Small intestine (tissue), 16 donors: ENCODE measurements at places on chromosomes 11 and 22.

DNA sequence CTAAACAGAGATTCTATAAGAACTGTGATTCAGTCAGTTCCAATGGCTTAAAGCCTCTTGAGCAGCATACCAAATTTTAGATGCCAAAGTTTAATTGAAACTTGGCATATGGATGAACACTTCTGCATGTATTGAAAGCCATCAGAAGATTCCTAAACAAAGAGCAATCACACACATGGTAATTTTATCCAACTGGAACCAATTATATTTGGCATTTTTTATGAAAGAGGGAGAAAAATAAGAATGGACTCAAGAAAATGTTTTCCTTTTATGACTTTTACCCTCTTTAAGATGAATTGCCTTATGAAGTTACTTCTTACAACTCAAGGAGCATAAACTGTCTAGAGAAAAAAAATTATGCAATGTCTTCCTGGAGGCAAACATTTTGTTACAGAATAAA, 7.4 kb downstream of the TRPC6 start:
- no peak overlapping the region for H3K27ac ChIP-seq
- no peaks in the 10 kb centered on the region for H3K36me3 ChIP-seq
- no peak for DNase-seq

- H3K36me3 ChIP-seq, result no peaks in the 10 kb centered on the region
- H3K27me3 ChIP-seq, result no peaks in the 10 kb centered on the region
- no peak overlapping the region for H3K4me3 ChIP-seq
- no peak overlapping the region for H3K27ac ChIP-seq
- DNase-seq, result no peak
Observed at GRCh38 chr11:9219572-9219971, 45.6 kb downstream of the DENND5A start.

GRCh38 chr11:30387891-30388861, 65.3 kb downstream of the ARL14EP start:
- DNase-seq, result no peak
- no peak overlapping the region for H3K27ac ChIP-seq
- no peaks in the 10 kb centered on the region for H3K4me1 ChIP-seq
- H3K27me3 ChIP-seq, result no peaks in the 10 kb centered on the region
- H3K36me3 ChIP-seq, result no peaks in the 10 kb centered on the region
- H3K4me3 ChIP-seq, result no peak overlapping the region

DNA sequence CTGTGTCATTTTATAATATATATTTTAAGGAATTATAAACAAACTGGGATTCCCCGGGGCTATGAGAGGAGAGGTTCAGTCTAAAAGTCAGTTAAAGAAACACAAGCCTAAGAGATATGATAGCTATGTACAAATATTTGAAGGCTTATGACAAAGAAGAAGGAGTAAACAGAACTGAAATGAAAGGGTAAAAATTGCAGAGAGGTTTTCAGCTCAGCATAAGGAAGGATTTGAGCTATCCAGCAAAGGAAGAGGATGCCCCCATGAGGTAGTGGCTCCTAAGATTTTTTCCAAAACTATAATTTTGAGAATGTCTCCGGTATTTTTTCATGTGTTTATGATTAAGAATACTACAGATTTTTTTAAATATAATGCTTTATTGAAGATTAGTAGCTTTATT, 57.9 kb upstream of the ANGPTL5 start:
- H3K27ac ChIP-seq, result no peak overlapping the region
- H3K4me3 ChIP-seq, result no peak overlapping the region
- no peaks in the 10 kb centered on the region for H3K36me3 ChIP-seq
- H3K27me3 ChIP-seq, result no peaks in the 10 kb centered on the region
- DNase-seq, result no peak

DNA sequence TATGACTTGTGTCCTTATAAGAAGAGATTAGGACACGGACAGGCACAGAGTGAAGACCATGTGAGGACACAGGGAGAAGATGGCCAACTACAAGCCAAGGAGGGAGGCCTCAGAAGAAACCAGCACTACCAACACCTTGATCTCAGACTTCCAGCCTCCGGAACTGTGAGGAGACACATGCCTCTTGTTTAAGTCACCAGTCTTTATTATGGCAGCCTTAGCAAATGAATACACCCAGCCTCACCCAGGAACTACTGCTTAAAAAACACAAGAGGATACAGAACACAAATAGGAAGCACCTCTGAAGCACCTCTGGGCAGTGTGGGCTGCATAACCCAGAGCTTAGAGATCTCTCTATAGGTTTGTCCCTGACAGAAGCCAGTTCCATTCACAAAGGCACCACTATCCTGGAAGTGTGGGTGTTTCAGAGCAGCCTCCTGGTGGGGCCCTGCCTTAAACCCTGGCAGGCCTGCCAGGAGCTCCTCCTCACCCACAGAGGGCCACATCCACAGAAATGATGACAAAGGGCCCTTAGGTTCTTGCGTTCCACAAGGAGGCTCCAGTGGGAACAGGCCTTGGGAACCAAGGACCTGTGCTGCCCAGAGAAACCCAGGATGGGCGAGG, 58.8 kb downstream of the CHRDL2 start:
- H3K4me3 ChIP-seq, result no peak overlapping the region
- H3K4me1 ChIP-seq, result no peaks in the 10 kb centered on the region
- H3K27ac ChIP-seq, result no peak overlapping the region
- no peaks in the 10 kb centered on the region for H3K36me3 ChIP-seq

- H3K27ac ChIP-seq, result peak overlapping the region; percentile 95
- no peaks in the 10 kb centered on the region for H3K27me3 ChIP-seq
- peak; percentile 19 for DNase-seq
- peaks cover 4% of the 10 kb centered on the region for H3K36me3 ChIP-seq
Observed at GRCh38 chr11:3796801-3797328, 489 bp downstream of the NUP98 start.
